ENCODE measurements at places on chromosomes 16 and 17. TPM values are rescaled to one million over a fixed set of nuclear protein-coding genes. Genes with fewer than 3 reads are reported as not detected.

The TMC6 gene
- 78.7 TPM for total RNA-seq

The ITGAX gene
- total RNA-seq, result not detected

The CETP gene
- total RNA-seq, result not detected

The TAOK1 gene
- 48.9 TPM for total RNA-seq

The SRL gene
- under 0.01 TPM for total RNA-seq

The KRTAP1-3 gene
- not detected for total RNA-seq

The KIF18B gene
- total RNA-seq, result under 0.01 TPM

The SLFN5 gene
- total RNA-seq, result 90.2 TPM

The KRTAP9-8 gene
- total RNA-seq, result not detected

The DCXR gene
- total RNA-seq, result 40.5 TPM

The USP32 gene
- total RNA-seq, result 87.6 TPM

The DOC2B gene
- total RNA-seq, result under 0.01 TPM

The KRTAP2-1 gene
- not detected for total RNA-seq

The SHISA9 gene
- total RNA-seq, result under 0.01 TPM

The ULK2 gene
- total RNA-seq, result 33.8 TPM

The CX3CL1 gene
- total RNA-seq, result under 0.01 TPM

All from nasal cavity respiratory epithelium epithelial cell of viscerocranial mucosa (primary cell).